ENCODE measurements at places on chromosomes 5 and 9. TPM values are rescaled to one million over a fixed set of nuclear protein-coding genes. Genes with fewer than 3 reads are reported as not detected.

ADCY2 gene
- polyA plus RNA-seq = 48.7 TPM

COX7C gene
- 800 TPM for polyA plus RNA-seq

DNA sequence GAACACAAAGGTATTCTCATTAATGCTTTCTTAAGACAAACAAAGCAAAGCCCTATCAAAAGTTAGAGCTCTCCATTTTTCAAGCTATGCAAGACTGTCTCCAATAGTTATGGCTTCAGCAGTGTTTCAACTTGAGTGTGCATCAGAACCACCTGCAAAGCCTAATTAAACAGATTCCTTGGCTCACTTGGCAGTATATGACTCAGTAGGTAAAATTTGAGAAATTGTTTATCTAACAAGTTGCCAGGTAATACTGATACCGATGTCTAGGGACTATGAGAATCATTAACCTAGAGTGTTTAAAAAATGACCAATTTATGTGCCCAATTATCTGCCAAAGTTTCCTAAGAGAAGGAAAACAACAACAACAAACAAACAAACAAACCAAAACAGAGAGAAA, 60.3 kb upstream of the PARP8 start:
- DNase-seq = no peak

- no peak for DNase-seq
These were observed 113.6 kb upstream of the CD180 start for GRCh38 chr5:67310169-67310568.

DNA sequence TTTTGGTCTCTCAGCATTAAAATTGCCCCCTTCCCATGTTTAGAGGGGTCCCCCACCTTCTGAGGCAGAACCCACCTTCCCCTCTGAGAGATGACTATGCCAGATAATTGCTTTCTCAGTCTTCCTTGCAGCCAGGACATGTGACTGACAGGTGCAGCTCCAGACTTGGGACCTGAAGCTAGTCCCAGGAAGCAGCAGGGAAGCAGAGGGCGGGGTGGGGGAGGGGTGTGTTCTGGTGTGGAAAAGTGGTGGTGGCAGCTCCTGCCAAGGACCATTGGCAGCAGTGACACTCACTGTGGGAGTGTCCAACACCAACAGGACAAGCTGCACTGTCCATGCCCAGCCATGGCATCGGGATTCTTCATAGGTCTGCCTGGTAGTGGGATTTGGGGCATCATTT, 2.3 kb downstream of the EIF4E1B start:
- DNase-seq = no peak

GRCh38 chr5:33441241-33442177, 744 bp downstream of the TARS1 start:
- peak; percentile 64 for DNase-seq

Data from muscle of back (tissue), 13 donors.